Osteocyte (in vitro differentiated cells): ENCODE measurements at places on chromosomes 2 and 18. TPM values are rescaled to one million over a fixed set of nuclear protein-coding genes. Genes with fewer than 3 reads are reported as not detected.

- no peaks in the 10 kb centered on the region for H3K36me3 ChIP-seq
- H3K27me3 ChIP-seq, result no peaks in the 10 kb centered on the region
- H3K4me1 ChIP-seq, result no peaks in the 10 kb centered on the region
- no peak overlapping the region for H3K4me3 ChIP-seq
- no peak overlapping the region for H3K27ac ChIP-seq
- no peak for DNase-seq
Observed at GRCh38 chr18:75799449-75800330, 372.2 kb upstream of the SMIM21 start.

GRCh38 chr2:108825254-108825653 is 38.7 kb downstream of the CCDC138 start:
- no peak for DNase-seq
- no peak overlapping the region for H3K27ac ChIP-seq
- no peak overlapping the region for H3K4me3 ChIP-seq
- peaks cover 20% of the 10 kb centered on the region for H3K36me3 ChIP-seq
- H3K4me1 ChIP-seq, result no peaks in the 10 kb centered on the region

DNA sequence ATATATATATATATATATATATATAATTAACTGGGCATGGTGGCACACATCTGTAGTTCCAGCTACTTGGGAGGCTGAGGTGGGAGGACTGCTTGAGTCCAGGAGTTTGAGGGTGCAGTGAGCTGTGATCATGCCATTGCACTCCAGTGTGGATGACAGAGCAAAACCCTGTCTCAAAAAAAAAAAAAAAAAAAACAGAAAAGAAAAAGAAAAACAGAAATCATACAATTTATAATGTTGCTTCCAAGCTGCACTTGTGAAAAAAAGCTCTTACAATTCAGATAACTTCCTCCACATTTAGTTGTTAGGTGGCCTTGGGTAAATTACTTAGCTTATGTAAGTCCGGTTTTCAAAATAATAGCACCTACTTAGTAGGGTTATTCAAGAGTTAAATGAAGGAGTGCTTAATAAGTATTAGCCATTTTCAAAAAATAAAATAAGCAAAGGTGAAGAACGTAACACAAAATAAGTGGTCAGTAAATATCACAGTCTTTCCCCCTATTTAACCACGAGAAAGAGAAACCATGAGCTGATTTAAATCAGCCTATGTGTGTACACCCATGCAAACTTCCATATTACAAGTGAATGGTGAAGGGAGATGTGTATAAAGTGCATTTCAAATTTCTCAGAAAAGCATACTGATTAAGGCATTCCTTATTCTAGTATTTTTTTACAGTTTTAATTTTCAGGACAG is 2.3 kb downstream of the WIPF1 start:
- no peaks in the 10 kb centered on the region for H3K36me3 ChIP-seq
- peaks cover 59% of the 10 kb centered on the region for H3K4me1 ChIP-seq
- no peaks in the 10 kb centered on the region for H3K27me3 ChIP-seq
- peak overlapping the region; percentile 54 for H3K27ac ChIP-seq
- H3K4me3 ChIP-seq, result no peak overlapping the region

DNA sequence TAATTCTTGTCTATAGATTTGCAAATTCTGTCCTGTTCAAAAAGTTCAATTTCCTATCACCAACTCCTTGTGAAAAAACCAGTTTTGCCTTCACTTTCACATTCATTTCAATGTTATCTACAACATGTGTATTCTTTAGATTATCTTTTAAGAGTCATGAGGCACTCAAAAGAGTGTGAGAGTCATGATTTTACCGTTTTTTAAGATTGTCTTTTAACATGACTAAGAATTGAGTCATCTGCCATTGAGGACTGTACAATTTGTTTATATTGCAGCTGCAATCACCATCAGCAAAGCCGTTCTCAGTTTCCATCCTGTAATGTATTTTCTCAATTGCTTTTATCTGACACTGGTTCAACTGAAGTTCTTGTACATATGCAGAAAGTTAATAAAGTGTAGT is 275.8 kb downstream of the LNPK start:
- no peaks in the 10 kb centered on the region for H3K36me3 ChIP-seq
- H3K27me3 ChIP-seq, result no peaks in the 10 kb centered on the region
- no peak for DNase-seq

- H3K4me1 ChIP-seq, result peaks cover 3% of the 10 kb centered on the region
- no peak for DNase-seq
- H3K36me3 ChIP-seq, result no peaks in the 10 kb centered on the region
- H3K27me3 ChIP-seq, result peaks cover 50% of the 10 kb centered on the region
Observed at GRCh38 chr2:26542676-26543505, 65.0 kb upstream of the OTOF start.

- H3K36me3 ChIP-seq, result no peaks in the 10 kb centered on the region
- no peak overlapping the region for H3K4me3 ChIP-seq
- no peak overlapping the region for H3K27ac ChIP-seq
- peaks cover 18% of the 10 kb centered on the region for H3K4me1 ChIP-seq
- DNase-seq, result peak; percentile 30
Observed at GRCh38 chr2:19669559-19669958, 232.2 kb downstream of the TTC32 start.

- no peak for DNase-seq
- H3K4me1 ChIP-seq, result peaks cover 3% of the 10 kb centered on the region
- H3K36me3 ChIP-seq, result no peaks in the 10 kb centered on the region
Observed at GRCh38 chr18:58105888-58106260, 61.8 kb downstream of the NEDD4L start.

DNA sequence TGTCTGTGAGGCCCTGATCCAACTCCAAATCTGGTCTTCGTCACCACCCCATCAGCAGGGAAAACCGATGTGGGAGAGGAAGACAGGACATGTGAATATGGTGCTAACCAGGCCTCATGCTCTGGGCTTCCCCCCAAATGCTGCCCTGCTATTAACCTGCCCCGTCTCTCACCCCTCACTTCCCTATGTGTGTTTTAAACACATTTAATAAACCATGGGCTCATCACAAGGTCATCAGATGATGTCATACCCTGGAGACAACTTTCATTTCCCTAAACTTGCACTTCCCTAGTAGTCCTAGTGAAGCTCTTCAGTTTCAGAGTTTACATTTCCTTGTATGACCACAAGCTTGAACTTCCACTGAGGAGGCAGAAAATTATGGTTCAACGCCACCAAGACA is 49.9 kb downstream of the CD8B2 start:
- H3K27ac ChIP-seq, result no peak overlapping the region
- no peaks in the 10 kb centered on the region for H3K4me1 ChIP-seq
- no peak overlapping the region for H3K4me3 ChIP-seq
- no peak for DNase-seq

DNA sequence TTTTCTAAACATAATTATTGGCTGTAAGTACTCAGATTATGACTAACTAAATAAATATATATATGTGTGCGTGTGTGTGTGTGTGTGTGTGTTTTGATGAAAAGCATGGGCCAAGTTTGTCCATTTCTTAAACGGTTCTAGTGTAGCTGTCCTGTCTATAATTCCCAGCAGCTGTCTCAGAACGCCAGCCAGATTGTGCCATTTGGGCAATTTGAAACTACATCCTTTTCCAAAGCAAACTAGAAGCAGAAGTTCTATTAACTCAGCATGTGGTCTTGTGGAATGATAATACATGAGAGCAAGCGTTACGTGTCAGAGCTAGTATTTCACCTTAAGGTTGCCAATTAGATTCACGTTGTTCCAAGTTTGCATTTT is 1.7 kb downstream of the ARHGAP28 start:
- peaks cover 62% of the 10 kb centered on the region for H3K4me1 ChIP-seq
- H3K36me3 ChIP-seq, result no peaks in the 10 kb centered on the region
- H3K4me3 ChIP-seq, result peak overlapping the region; percentile 92
- peaks cover 10% of the 10 kb centered on the region for H3K27me3 ChIP-seq
- peak overlapping the region; percentile 77 for H3K27ac ChIP-seq
- no peak for DNase-seq

DNA sequence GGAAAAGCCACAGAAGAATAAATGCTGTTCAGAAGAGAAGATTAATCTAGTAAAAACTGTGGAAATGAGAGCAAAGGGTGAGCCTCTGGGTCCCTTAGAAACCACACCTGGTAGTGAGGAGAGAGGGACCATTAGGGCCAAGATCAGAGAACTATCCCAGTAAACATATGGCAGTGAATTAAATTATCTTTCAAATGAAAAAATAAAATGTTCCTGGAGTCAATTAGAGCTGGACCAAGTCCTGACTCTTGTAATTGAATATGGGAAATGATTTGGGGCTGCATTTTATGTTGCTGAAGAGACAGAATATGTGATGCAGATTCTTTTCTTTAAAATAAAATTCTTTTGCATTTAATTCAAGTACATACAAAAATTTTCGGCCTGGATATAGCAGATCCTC is 62.2 kb upstream of the PAX3 start:
- H3K4me3 ChIP-seq, result no peak overlapping the region
- H3K36me3 ChIP-seq, result no peaks in the 10 kb centered on the region
- no peak overlapping the region for H3K27ac ChIP-seq
- DNase-seq, result no peak

DNA sequence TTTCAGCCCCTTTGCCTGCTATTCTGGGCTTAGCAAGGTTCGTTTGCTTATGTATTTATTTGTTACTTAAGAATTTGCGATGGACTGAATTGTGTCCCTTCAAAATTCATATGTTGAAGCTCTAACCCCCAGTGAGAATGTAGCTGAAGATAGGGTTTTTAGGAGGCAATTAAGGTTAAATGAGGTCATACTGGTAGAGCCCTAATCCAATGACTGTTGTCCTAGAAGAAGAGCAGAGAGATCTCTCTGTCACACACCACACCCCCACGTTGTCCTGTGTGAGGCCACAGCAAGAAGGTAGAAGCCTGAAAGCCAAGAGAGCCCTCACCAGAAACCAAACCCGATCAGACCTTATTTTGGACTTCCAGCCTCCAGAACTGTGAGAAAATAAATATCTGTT is 66.7 kb downstream of the KIAA1328 start:
- peaks cover 1% of the 10 kb centered on the region for H3K4me1 ChIP-seq
- no peak for DNase-seq
- no peak overlapping the region for H3K4me3 ChIP-seq
- no peaks in the 10 kb centered on the region for H3K27me3 ChIP-seq
- H3K27ac ChIP-seq, result no peak overlapping the region
- H3K36me3 ChIP-seq, result peaks cover 8% of the 10 kb centered on the region

DNA sequence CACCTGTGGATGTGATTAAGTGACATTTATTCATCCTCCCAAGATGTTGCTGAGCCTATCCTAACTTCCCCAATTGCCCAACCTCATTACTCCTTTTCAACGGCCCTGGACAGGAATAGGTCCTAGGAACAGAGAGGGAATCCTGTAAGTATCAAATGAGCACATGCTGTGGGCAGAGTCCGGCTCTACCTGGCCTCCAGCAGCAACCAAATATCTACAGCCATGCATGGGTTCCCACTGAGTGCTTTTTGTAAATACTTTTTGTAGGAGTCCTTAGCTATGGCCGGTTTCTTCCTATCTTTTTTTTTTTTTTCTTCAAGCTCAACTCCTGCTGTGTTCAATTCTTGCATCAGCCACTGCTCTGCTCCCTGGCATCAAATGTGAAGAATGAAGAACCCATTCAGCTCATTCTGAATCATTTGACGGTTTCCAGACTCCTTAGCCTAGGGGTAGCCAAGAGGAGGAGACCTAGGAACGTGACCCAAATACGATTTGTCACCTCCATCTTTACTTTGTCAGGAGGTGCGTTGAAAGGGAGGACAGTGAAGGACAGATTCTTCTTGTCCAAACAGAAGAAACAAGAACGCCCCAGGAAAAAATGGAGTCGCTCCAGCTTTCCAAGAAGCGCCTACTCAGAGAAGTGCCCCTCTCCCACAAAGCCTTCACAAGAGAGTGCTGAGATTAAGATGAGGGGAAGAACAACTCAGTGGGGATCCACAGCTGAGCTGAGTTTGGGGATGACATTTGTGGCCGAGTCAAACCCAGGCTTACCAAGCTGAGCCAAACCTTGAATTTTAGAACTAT is 46.7 kb upstream of the LCLAT1 start:
- peak overlapping the region; percentile 35 for H3K27ac ChIP-seq
- no peaks in the 10 kb centered on the region for H3K36me3 ChIP-seq
- no peak for DNase-seq

OSBPL1A gene
- 29.7 and 29.8 TPM in 2 replicates for total RNA-seq
